ENCODE measurements at places on chromosomes 2 and 18.

GRCh38 chr2:222468346-222468745 is 44.0 kb downstream of the SGPP2 start:
- DNase-seq: no peak

- DNase-seq: no peak
Measured at GRCh38 chr2:65867446-65867845, 435.0 kb upstream of the SPRED2 start.

GRCh38 chr2:234502285-234502918 is 5.5 kb upstream of the ARL4C start:
- no peak for DNase-seq

GRCh38 chr2:15096873-15097272 is 464.3 kb downstream of the NBAS start:
- DNase-seq: no peak

DNA sequence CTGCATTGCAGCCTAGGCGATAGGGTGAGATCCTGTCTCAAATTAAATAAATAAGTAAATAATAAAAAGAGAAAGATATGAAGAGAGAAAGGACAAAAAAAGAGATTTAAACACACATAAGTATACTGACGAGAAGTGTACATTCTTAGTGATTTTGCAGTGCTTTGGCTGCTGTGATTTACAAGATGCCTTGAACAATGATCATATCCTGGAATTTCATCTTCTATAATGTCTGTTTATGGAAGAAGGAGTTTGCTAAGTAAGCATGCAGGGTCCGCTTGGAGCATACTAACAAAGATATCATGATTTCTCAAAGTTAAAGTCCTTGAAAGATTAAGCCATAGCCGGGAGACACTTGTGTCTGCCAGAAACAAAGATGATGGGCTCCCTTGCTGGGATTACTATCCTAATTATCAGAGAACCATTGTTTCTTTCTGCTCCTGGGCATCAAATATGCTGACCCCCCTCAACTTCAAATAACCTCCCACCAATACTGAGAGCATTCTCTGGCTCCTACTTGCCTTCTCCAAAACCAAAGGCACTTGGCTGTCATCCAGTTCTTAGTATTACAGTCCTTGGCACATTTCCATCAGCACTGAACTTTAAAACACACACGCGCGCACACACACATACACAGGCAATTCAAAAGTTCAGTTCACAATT is 47.5 kb upstream of the STAM2 start:
- DNase-seq: no peak

- peak; percentile 63 for DNase-seq
Measured at GRCh38 chr18:27005589-27005988, 140.1 kb upstream of the AQP4 start.

- peak; percentile 87 for DNase-seq
Measured at GRCh38 chr2:224357098-224357901, 44.6 kb downstream of the FAM124B start.

DNA sequence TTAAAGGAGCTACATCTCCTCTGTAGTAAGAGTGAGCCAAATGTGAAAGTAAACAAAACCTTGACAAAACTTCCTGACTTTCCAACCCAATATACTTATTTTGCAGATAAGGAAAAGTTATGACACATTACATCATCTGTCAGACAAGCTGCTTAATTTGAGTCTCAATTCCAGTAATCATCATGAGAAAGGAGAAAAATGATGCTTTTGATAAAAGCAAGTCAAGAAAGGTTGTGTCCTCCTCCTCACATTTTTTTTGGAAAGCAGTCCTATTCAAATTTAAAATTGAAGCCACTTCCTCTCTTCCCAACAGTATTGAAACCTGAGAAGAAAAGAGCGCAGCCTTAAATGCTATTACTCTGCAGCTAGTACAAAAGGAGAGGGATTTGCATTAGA is 519.6 kb downstream of the LRP1B start:
- no peak for DNase-seq

- DNase-seq: no peak
Measured at GRCh38 chr2:170660409-170660808, 54.7 kb upstream of the SP5 start.

DNA sequence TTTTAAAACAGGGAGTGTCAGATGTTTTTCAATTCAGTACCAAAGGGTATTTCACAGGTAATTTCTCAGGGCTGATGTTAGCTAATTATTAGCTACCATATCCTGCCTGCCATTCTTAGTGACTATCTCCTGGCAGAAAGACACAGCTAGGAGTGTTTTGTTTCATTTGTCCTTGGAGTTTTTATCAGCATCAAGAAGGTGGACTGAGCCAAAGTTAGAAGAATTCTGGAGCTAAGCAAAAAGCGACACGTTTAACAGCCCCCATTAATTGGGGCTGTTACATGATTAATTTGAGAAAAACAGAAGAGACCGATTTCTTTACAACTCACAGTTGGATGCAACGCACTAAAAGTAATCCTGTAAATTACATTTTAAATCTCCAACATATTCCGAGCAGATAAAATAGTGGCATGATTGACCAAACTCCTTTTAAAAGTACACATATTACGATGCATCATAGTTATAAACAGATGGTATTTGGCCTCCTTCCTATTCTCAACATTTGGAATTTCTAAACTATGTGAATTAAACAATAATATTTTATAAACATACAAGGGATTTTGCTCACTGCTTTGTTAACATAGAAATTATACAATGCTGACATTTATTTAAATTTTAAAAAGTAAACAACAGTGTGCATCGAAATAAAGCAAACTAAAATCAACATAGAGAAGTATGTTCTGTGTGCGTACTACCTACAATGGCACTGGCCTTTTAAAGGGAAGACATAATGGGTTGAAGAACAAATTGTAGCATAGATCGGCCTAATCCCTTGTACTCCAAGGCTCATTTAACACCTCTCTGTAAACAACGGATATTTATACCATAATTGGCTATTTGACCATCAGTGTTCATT is 585.1 kb downstream of the ZEB2 start:
- DNase-seq: no peak

GRCh38 chr2:101823347-101823791 is 125.9 kb downstream of the MAP4K4 start:
- peak; percentile 70 for DNase-seq

DNA sequence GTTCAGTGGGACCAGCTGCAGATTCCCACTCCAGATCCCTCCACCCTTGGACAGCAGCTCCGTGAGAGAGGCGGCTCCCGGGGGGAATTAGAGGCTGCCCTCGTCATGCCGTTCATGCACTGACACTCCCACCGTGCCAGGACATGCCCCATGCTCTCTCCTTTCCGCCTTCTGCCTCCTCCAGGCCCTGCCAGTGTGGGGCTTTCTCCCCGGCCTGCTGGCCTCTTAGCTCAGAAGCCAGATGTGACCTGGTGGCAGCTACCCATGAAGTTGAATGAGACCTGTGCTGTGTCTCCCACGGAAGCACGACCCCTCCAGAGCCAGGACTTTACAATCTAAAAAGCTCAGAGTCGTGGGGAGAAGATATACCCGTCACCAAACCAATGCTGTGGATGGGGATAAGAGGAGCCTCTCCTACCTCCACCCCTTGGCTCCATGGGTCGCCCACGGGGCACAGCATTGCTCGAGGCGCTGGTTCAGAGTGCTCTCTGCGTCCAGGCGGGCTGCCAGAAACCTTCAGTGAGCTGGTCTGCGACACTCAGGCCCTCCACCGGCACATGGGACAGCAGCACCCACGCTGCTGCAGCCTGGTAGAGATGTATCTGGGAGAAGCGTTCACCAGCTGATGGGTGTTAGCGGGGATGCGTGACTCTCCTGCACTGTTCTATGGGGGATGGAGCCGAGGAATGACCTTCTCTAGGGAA is 111.0 kb upstream of the GPC1 start:
- no peak for DNase-seq

DNA sequence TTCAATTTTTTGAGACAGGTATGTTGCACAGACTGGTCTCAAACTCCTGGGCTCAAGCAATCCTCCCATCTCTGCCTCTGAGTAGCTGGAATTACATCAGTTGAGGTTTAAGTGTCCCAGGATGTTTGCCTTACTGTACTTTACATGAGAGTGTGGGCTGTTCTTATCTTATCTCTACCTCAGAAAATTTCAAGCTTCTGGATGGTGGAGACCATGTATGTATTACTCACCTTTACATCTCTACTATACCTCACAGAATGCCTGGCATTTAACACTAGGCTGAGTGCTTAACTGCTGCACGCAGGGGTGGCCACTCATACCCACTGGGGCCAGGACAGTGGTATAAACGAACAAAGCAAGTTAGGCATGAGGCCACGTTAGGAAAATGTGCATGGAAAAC is 272.0 kb upstream of the RAB12 start:
- DNase-seq: no peak

- no peak for DNase-seq
Measured at GRCh38 chr18:39186008-39186407, 1620.4 kb upstream of the CELF4 start.

- DNase-seq: no peak
Measured at GRCh38 chr2:9187620-9188214, 18.9 kb upstream of the ASAP2 start.

DNA sequence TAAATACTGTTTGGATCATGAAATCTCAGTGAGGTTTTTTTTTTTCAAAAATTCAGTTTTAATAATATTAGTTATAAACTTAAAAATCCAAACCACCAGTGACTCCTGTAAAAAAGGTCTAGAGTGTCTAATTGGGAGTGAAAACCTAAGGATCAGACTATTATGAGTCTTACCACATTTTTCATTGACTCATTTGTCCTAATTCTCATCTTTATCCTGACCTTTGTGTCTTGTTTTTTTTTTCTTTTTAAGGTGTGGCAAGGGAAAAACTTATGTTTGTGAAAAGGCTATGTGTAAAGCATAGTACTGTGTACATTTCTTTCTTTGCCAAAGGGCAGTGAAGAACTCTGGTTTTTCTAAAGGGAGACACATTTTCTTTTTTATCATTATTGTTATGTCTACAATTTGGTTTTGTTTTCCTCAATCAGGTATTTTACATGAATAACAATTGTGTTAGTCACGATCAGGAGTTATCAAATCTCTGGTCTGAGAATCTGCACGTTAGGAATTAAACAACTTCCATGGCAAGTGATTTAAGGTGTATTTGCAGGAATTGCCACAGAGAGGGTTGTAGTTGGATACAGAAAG is 52.6 kb downstream of the RHBDD1 start:
- DNase-seq: no peak

- DNase-seq: peak; percentile 64
Measured at GRCh38 chr2:12720278-12720620, 3.5 kb downstream of the TRIB2 start.

DNA sequence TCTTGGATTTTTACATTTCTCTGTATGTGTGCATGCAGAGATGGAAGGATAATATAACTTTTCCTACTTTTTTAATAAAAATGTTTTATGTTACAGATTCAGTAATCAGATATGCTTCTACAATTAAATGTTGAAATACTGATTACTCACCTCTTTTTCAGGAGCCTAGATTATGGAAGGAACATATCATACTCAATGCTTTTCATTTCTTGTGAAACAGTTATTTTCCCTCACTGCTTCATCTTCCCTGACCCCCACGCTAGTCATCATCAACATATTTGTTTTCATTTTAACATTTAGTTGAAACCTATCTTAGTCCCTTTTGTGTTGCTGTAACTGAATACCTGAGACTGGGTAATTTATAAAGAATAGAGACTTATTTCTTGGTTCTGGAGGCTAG is 190.7 kb downstream of the WDR7 start:
- no peak for DNase-seq

DNA sequence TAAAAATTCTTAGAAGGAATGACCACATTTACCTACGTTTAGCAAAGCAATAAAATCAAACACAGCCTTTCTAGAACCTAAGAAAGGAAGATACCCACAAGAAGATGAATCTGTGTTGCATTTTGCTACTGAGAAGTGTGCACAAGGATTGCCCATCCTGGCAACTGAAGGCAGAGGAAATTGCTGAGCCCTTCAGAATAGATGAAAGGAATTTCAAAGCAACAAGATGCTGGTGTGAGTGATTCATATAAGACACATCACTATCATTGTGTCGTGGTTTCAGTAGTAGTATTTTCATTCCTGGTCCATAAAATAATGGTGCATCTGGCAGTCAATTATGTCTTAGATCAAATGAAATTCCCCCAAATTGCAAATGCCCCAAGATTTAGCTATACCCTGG is 48.4 kb upstream of the ANKRD44 start:
- no peak for DNase-seq

All from Karpas-422 (cell line).